ENCODE measurements at places on chromosomes 5 and 9. TPM values are rescaled to one million over a fixed set of nuclear protein-coding genes. Genes with fewer than 3 reads are reported as not detected.

- DNase-seq = no peak
These were observed 28.8 kb downstream of the ADAMTSL2 start for GRCh38 chr9:133563291-133563796.

DNA sequence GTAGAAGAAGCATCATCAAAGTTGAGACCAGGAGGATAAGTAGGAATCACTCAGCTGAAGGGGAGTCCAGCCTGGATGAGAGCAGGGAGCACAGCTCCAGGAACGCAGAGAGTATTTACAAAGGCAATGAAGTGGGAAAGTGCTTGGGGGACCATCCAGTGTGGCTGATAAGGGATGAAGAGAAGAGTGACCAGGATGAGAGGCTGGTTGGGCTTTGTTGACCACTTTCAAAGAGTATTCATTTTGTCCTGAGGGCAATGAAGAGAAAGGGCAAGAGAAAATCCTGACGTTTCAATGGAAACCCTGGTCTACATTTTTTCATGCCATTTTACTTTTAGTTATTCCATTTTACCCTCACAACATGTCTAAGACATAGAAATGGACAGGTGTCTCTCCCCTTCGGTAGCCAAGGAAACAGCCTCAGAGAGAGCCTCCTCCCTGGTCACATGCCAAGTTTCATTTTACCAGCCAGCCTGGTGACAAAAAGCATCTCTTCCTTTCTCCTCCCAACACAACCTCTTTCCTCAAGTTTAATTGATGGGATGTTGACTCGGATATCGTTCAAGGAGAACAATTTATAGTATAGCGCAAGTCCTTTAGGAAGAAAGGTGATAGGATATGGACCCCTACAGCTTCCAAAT lies 492.7 kb upstream of the CLINT1 start:
- DNase-seq = no peak

GRCh38 chr5:67199859-67200258 lies 3.3 kb upstream of the CD180 start:
- no peak for DNase-seq

GRCh38 chr5:66273121-66273520 lies 129.0 kb downstream of the SREK1 start:
- DNase-seq = no peak

Gene CPEB4
- total RNA-seq = 11.9 TPM

Gene OR1Q1
- total RNA-seq = not detected
